ENCODE measurements at places on chromosomes 16 and 17.
A peak's percentile ranks its signal among the peaks of the same experiment; 100 is the strongest.

DNA sequence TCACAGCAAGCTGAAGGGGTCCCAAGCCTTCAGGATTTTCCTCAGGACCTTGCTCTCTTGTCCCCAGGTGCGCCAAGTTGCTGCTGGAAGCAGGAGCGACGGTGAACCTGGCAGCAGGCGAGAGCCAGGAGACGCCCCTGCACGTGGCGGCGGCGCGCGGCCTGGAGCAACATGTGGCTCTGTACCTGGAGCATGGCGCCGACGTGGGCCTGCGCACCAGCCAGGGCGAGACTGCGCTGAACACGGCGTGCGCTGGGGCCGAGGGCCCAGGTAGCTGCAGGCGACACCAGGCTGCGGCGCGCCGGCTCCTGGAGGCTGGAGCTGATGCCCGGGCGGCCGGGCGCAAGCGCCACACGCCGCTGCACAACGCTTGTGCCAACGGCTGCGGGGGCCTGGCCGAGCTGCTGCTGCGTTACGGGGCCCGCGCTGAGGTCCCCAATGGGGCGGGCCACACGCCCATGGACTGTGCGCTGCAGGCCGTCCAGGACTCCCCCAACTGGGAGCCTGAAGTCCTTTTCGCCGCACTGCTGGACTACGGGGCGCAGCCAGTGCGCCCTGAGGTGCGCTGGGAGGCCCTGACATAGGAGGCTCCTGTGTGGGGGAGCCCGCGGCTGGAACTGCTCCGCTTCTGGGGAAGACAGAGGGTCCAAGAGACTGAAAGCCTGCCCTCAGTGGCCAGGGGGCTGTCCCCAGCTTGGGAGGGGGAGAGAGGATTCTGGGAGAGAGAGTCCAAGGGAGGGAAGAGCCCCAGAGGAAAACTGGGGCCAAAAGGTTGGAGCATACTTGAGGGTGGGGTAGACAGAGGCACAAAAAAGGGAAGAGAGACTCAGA lies 6.4 kb downstream of the ASB16 start:
- no peak for DNase-seq

DNA sequence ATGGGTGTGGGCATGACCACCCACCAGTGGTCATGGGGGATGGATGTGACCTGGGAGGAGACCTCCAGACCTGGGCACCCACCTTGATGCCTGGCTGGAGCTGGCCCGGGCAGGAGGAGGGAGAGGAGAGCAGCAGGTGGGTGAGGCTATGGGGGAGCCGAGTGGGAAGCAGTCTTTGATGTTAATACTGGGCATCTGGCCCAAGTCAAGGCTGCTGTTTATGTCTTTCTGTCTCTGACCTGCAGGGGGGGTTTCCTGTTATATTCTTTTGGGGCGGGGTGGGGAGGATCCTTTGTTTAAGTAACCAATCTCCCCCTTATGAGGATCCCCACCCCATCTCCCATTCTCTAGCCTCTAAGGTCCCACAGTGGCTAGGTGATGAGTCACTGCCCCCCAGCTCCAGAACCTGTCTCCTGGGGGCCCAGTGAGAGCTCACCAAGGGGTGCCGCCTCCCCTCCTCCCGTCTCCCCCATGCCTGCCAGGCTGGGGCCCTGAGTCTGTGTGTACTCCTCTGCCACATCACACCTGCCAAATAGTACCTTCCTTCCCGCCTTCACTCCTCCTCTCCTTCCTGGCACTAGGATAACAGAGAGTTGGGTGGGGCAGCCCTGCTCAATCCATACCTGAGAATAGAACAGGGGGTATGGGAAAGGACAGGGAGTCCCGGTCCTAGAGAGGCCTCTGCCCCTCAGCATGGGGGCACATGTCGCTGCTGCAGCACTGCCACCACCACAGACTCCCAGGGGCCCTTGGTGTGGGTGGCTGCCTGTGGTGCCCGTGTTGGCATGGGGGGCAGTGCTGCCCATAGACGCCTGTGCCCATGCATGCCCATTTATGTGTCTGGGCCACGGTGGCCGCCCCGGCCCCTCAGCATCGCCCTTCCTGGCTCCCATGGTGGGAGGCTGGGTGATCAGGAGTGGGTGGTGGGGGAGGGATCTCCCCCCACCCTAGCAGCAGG lies 7.3 kb downstream of the THRA start:
- peak; percentile 69 for DNase-seq

GRCh38 chr17:78763561-78763960 lies 18.5 kb downstream of the CYTH1 start:
- no peak for DNase-seq

DNA sequence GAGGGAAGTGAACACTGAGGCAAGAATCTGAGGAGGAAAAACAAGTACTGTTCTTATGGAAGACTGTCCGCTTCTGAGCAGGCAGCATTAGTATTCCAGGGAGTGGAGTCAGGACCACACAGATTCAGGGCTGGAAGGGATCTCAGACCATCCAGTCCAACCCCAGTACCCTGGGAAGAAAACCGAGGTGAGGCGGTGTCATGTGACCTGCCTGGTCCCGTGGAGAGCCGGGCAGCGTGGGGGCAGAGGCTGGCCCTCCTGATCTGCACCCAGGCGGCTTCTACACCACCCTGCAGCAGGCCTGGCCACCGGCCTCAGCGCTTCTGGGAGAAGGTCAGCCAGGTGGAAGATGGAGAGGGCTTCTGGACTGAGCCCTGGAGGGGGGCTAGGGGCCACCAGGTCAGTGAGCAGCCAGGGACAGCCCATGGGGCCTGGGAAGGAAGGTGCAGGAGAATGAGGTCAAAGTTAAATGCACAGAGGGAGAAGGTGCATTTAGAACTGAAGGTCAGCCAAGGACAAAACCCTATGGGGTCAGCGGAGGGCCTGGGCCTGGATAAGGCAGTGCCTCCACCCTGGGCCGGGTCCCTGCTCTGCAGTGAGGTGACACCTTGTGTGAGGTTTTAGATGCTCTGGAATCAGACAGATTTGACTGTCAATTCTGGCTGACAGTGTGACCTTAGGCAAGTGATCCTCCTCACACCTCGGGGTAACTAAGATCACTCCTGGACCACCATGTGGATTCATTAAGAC lies 45.9 kb downstream of the VAC14 start:
- no peak for DNase-seq

DNA sequence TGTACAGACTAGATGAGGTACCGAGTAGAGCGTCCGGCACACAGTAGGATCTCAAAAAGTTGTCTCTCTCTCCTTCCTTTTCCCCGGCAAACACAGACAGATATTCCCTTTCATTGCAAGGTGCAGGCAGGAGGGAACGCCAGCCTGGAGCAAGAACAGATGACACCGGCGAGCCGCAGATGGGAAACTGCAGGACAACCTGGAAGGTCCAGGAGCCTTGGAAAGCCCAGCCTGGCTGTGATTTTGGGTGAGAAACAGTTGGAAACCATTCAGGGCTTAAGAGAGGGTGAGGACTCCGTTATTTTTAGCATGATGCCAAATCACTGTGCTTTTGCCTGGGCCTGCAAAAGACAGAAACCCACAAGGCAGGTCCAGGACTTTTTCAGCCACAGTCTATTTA lies 7.3 kb downstream of the CDH11 start:
- no peak for DNase-seq

- DNase-seq = no peak
Measured at GRCh38 chr16:19304750-19305149, 19.2 kb downstream of the CLEC19A start.

DNA sequence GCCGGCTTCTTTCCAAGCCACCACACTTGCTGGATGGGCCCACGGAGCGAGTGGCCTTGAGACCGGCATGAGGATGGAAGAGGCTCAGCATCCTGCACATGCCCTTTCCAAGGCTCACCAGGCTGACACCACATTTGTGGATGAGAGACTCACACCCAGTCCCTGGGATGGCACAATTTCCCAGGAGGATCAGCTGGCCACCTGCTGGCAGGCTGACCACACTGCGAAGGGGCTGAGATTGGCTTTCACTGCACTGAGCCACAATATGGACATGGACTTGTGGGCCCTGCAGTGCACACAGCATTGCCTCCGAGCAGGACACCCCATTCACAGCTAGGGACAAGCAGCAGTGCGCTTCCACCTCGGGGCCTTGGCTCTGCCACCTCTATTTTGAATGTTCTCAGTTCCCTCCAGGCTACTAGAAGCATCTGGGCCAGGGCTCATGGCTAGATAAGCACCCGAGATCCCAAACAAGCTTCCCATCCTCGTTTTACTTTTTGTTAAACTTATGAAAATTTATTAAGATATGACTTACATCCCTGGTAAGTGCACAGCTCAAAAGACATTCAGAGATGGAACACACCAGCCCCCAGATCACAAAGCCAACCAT lies 25.3 kb upstream of the KSR1 start:
- no peak for DNase-seq

GRCh38 chr16:88507231-88507743 lies 54.2 kb downstream of the ZFPM1 start:
- no peak for DNase-seq

GRCh38 chr16:4675864-4676786 lies 17.2 kb upstream of the NUDT16L1 start:
- peak; percentile 71 for DNase-seq

GRCh38 chr16:73778887-73779286 lies 517.7 kb upstream of the PSMD7 start:
- no peak for DNase-seq

- no peak for DNase-seq
Measured at GRCh38 chr16:77059446-77059845, 131.5 kb upstream of the MON1B start.

DNA sequence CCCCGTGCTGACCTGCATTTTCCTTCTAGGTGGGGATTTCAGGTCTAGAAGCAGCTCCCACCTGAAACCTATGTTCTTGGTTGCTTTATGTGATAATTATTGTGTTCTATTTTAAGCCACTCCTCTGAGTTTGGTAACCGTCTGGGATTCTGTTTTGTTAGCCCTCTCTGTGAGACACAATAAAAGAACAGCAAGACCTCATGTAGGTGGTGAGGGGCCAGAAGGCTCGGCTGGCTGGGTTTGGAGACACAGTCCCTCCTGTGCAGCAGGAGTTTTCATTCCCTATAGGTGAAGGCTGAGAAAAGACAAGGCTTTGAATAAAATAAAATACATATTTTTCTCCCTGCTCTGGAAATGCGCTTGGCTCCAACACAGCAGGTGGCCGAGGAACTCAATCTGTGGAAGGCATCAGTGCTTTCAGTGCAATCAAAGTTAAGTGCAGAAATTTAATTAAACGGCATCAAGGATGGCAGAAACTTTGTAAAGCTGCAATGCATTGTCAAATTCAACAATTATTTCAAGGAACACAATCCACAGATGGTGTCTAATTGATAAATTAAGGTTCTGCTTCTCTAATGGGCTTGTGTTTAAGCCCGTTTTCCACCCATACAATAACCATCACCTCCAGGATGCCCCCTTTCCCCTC lies 107.8 kb downstream of the MSI2 start:
- DNase-seq = no peak

GRCh38 chr16:66695471-66695934 lies 1.0 kb downstream of the CMTM4 start:
- DNase-seq = no peak

DNA sequence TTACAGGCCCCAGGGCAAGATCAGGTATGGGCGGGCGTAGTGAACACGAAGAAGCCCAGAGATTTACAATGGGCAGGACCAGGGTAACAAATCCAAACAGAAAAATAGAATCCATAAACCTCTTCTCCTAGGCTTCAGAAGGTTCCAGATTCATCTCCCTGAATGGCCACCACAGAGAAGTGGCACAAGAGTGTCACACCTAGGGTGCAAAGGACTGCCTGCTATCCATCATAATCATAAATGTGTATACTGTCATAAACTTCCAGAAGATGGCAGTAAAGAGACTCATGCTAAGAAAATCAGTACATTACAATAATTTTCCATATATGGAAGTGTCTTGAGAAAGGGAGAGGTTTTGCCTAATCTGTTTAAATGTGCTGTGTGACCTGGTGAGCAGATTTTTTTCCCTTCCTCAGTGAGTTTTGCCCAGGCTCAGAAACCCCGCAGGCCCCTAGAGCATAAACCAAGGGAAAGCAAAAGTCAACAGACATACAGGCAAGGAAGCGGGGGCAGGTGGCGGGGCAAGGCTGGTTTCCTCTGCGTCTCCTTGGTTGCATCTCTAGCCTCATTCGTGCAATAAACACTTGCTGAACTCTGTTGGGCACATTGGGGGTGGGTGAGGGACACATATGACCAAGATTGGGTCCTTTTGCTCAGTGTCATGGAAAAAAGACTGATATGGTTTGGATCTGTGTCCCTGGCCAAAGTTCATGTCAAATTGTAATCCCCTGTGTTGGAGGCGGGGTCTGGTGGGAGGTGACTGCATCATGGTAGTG lies 92.0 kb upstream of the CDH5 start:
- peak; percentile 8 for DNase-seq

GRCh38 chr17:36943250-36944191 lies 5.2 kb upstream of the AATF start:
- no peak for DNase-seq

DNA sequence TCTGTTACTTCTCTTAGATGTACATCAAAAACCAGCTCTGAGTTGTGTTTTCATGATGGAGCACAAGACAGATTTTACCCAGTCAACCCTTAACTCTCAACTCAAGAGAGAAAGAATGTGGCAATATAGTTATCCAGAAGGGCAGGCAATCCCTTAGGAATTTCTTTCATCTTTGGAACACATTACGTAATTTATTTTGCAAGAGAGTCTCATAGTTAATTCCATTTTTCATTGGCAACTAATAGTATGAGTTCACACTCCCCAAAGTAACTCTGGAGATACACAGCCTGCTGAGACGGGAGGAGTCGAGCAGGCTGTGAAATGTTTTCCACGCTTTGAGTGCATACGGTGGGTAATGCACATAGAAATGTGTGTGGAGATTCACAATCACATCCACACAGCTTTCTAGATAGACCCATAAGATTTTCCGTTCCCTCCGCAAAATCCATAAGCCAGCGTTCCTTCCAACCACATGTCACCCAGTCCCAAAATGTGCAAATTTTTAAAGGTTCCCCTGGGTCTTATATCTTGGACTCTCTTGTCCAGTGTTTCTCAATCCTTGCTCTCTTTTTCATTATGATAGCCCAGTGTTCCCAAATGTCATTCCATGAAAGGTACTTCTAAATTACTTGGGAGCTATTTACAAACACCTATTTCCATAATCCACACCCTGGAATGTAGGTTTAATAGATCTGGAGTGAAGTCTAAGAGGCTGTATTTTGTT lies 8.4 kb upstream of the CDRT4 start:
- DNase-seq = no peak

DNA sequence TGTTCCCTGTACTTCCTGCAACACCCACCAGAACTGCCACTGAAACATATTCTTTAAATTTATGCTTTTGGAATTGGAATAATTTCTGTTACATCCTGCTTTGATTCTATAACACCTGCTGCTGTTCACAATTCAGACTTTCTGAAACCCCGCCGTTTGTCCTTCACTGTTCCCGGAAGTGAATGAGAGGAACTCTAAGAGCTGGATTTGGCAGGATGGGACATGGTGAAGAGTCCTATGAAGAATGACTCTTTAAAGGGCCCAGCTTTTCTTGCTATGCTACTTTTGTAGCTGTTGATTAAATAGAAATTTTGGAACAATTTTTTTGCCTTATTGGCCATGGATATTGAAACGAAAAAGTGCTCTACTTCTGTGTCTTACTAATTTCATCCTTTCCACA lies 8.9 kb downstream of the AP2B1 start:
- DNase-seq = no peak

DNA sequence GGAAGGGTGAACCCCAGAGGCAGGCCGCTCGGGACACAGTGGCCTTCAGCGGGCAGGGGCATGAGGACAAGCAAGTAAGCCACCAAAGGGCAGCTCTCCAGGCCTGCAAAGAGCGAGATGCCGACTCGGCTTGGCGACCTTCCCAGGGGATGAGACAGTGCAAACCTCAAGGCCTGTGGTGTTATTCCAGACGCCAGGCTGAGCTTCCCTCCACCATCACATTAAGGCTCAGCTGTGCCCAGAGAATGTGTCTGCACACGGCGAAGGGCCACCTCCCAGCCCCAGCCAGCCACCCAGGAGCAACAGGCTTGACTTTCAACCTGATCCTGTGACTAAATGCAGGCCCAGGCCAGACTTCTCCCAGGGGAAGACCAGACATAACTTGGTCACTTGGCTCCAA lies 251.4 kb downstream of the SOX9 start:
- DNase-seq = no peak

Measured in CD4-positive, alpha-beta T cell treated with Interleukin-2 at 100 ng/mL for 4 hours (primary cell).